ENCODE measurements at places on chromosomes 16 and 17.

DNA sequence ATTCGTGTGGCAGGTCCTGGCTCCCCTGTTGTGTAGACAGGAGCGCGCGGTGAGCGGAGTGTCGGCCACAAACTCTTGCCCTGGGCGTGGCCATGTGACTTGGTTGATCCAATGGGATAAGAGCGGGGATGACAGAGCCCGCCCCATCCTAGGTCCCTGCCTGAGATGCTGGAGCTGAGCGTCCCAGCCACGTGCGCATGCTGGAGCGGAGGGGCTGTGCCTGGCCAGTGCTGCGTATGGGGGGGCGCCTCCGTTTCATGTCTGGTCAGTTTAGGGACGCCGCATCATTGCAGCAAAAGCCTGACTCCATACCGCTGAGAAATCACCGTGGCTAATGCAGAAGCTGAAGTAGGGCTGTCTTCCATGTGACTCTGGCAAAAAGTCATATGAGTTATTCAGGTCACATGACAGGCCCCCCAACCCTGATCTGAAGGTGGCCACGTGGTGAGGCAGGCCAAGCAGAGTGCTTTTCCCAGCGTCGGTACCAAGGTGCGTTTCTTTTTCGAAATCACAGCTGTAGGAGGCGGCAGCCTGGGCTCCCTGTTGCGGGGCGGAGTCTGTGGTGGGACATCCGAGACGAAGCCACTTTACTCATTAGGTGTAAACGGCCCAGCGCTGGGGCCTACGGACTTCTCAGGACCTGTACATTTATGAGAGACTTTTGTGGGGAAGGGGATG lies 22.5 kb downstream of the HSBP1 start:
- DNase-seq, result no peak

- no peak for DNase-seq
Measured at GRCh38 chr17:44389281-44389680, at the start of gene ITGA2B. Gene ITGA2B, minus strand, starts transcription at chr17:44389649. Its CDS starts 176 bp downstream, at chr17:44389473.

GRCh38 chr16:74923766-74924460 lies 61.0 kb downstream of the WDR59 start:
- DNase-seq, result no peak

DNA sequence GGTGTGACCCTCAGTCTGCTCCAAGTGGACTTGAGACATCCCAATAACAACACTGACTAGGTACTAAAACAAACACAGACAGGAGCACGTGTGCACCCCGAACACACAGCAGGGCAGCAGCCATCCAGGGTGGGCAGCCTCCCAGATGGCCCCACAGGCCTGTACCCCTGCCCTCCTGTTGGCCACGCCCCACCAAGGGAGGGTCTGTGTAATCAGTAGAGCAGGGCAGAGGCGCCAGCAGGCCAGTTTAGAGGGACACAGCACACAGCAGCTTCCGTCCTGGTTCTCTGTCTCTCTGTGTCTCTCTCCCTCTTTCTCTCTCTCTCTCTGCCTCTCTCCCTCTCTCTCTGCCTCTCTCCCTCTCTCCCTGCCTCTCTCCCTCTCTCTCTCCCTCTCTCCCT lies 21.4 kb downstream of the ACTG1 start:
- no peak for DNase-seq

DNA sequence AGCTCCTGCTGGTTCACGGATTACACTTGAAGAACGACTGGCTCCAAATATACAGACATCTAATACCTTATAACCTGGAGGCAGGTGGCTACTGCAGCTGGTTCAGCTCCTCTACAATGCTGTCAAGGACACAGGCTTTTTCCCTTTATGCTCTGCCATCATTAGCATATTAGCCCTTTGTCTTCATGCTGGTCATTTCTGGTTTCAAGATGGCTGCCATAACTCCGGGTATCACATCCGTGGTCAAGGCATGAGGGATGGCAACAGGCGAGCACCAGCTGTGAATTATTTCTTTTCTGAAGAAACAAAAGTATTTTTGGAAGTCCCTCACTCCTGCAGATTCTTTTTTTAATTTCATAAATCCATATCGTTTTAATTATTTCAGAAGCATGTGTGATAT lies 124.3 kb upstream of the MED13 start:
- no peak for DNase-seq
